A549 treated with CORT108297 at 1 μM for 4 hours (cell line): ENCODE measurements at places on chromosomes 13 and 19. TPM values are rescaled to one million over a fixed set of nuclear protein-coding genes. Genes with fewer than 3 reads are reported as not detected.

The ZNF790 gene
- 0.12 to 0.26 TPM (median 0.22 TPM) in 5 replicates for total RNA-seq

The CLEC11A gene
- 6.0 to 10.9 TPM (median 10.5 TPM) in 5 replicates for total RNA-seq

The DNMT1 gene
- total RNA-seq, result 58.2 to 74.6 TPM (median 66.3 TPM) in 5 replicates

The CXCL17 gene
- total RNA-seq, result 0.08 to 0.18 TPM in 2 of 5 replicates, not detected in the others

The CYP4F2 gene
- 0.05 to 0.25 TPM (median 0.18 TPM) in 5 replicates for total RNA-seq

The CYP4F11 gene
- 5.5 to 6.8 TPM (median 6.2 TPM) in 5 replicates for total RNA-seq

The SERP2 gene
- total RNA-seq, result not detected in 5 replicates

The NKPD1 gene
- 0.09 to 0.21 TPM (median 0.10 TPM) in 5 replicates for total RNA-seq

The LSR gene
- 7.1 to 11.5 TPM (median 10.2 TPM) in 5 replicates for total RNA-seq

The PABPC3 gene
- 0.10 to 0.17 TPM (median 0.14 TPM) in 5 replicates for total RNA-seq

The CYSLTR2 gene
- not detected in 5 replicates for total RNA-seq

The TSSK6 gene
- 0.85 to 2.1 TPM (median 1.7 TPM) in 5 replicates for total RNA-seq

The MBD3L4 gene
- not detected in 5 replicates for total RNA-seq

The PINLYP gene
- 0.19 to 0.35 TPM (median 0.23 TPM) in 5 replicates for total RNA-seq

The SYCN gene
- total RNA-seq, result not detected in 5 replicates

The IGFLR1 gene
- 12.9 to 14.2 TPM (median 13.3 TPM) in 5 replicates for total RNA-seq

The FLT3LG gene
- 0.92 to 1.7 TPM (median 1.3 TPM) in 5 replicates for total RNA-seq

The SMIM17 gene
- 0.16 to 0.19 TPM in 2 of 5 replicates, not detected in the others for total RNA-seq

The KRTDAP gene
- not detected in 5 replicates for total RNA-seq

The B3GNT3 gene
- total RNA-seq, result 3.6 to 4.8 TPM (median 4.5 TPM) in 5 replicates

The SHISA2 gene
- total RNA-seq, result not detected in 5 replicates

The ATCAY gene
- total RNA-seq, result 0.07 to 0.21 TPM (median 0.13 TPM) in 5 replicates
